ENCODE measurements at places on chromosomes 2 and 18. TPM values are rescaled to one million over a fixed set of nuclear protein-coding genes. Genes with fewer than 3 reads are reported as not detected.
A peak's percentile ranks its signal among the peaks of the same experiment; 100 is the strongest.

The EN1 gene
- polyA plus RNA-seq: not detected

- DNase-seq: no peak
These were observed 86.4 kb downstream of the AP1S3 start for GRCh38 chr2:223751012-223751411.

- no peak for DNase-seq
These were observed 25.9 kb upstream of the LCLAT1 start for GRCh38 chr2:30421026-30421603.

The CNRIP1 gene
- polyA plus RNA-seq: 23.2 TPM

The LCT gene
- polyA plus RNA-seq: not detected

- DNase-seq: peak; percentile 12
These were observed 411.7 kb downstream of the DSEL start for GRCh38 chr18:67104700-67105284.

The APCDD1 gene
- 80.7 TPM for polyA plus RNA-seq

Measured in renal cortex interstitium (tissue), 15 donors.